Lung (tissue), 17 donors: ENCODE measurements at places on chromosomes 2 and 18. TPM values are rescaled to one million over a fixed set of nuclear protein-coding genes. Genes with fewer than 3 reads are reported as not detected.

TMEM178A gene
- 4.0 TPM for total RNA-seq

UGT1A4 gene
- total RNA-seq, result 0.21 TPM

SLC4A5 gene
- total RNA-seq, result 9.6 TPM

NTSR2 gene
- total RNA-seq, result not detected

DHRS9 gene
- total RNA-seq, result 6.5 TPM

KCNK3 gene
- 27.7 TPM for total RNA-seq

IL1R2 gene
- 7.3 TPM for total RNA-seq

PDCD1 gene
- total RNA-seq, result 0.97 TPM

ANKRD30B gene
- not detected for total RNA-seq

ABCG8 gene
- total RNA-seq, result not detected

SLC20A1 gene
- total RNA-seq, result 51.4 TPM

KDSR gene
- 62.1 TPM for total RNA-seq

PDE1A gene
- total RNA-seq, result 5.5 TPM

GRCh38 chr2:24403832-24404212 is 43.5 kb upstream of the ITSN2 start:
- peaks cover 8% of the 10 kb centered on the region for H3K4me1 ChIP-seq
- no peaks in the 10 kb centered on the region for H3K36me3 ChIP-seq
- H3K27me3 ChIP-seq, result no peaks in the 10 kb centered on the region
- H3K4me3 ChIP-seq, result no peak overlapping the region
- no peak overlapping the region for H3K27ac ChIP-seq
- DNase-seq, result no peak

- H3K27me3 ChIP-seq, result peaks cover 11% of the 10 kb centered on the region
- no peaks in the 10 kb centered on the region for H3K4me1 ChIP-seq
These were observed 1.8 kb downstream of the SLC5A7 start for GRCh38 chr2:107988108-107988507.

GRCh38 chr2:43559391-43560230 is 36.2 kb downstream of the THADA start:
- no peaks in the 10 kb centered on the region for H3K4me1 ChIP-seq
- H3K4me3 ChIP-seq, result no peak overlapping the region
- H3K27ac ChIP-seq, result no peak overlapping the region
- H3K27me3 ChIP-seq, result no peaks in the 10 kb centered on the region
- H3K36me3 ChIP-seq, result peaks cover 40% of the 10 kb centered on the region
- no peak for DNase-seq

DNA sequence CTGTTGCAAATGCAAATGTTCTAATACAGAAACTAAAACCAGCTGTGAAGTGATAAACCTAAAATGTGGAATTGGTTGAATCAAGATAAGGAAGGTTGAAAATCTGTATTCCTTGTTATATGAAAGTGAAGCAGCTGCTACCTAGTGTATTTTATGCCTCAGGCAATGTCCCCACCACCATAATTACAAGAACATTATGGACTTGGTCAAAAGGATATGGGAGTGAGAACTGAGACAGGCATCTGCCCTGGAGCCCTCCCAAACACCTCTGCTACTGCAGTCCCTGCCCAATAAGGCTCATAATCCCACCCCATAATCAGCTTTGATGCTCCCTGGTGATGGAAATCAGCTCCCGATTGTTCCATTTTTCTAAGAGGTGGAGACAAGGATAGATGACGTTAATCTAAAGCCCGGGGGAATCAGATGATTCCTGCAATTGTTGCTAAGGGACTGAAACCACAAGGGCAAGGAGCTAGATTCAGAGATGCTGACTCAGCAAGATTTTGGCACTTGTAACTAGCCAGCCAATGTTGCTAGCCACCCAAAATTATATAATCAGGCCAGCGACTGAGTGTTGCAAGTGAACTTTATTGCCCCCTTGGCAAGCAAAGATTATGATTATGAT is 69.5 kb downstream of the EVA1A start:
- no peaks in the 10 kb centered on the region for H3K36me3 ChIP-seq
- no peak overlapping the region for H3K4me3 ChIP-seq
- DNase-seq, result no peak
- no peak overlapping the region for H3K27ac ChIP-seq
- H3K27me3 ChIP-seq, result no peaks in the 10 kb centered on the region

- peaks cover 9% of the 10 kb centered on the region for H3K4me1 ChIP-seq
- H3K36me3 ChIP-seq, result no peaks in the 10 kb centered on the region
- H3K27ac ChIP-seq, result no peak overlapping the region
- no peak overlapping the region for H3K4me3 ChIP-seq
These were observed 23.4 kb downstream of the MTX2 start for GRCh38 chr2:176292608-176293007.

DNA sequence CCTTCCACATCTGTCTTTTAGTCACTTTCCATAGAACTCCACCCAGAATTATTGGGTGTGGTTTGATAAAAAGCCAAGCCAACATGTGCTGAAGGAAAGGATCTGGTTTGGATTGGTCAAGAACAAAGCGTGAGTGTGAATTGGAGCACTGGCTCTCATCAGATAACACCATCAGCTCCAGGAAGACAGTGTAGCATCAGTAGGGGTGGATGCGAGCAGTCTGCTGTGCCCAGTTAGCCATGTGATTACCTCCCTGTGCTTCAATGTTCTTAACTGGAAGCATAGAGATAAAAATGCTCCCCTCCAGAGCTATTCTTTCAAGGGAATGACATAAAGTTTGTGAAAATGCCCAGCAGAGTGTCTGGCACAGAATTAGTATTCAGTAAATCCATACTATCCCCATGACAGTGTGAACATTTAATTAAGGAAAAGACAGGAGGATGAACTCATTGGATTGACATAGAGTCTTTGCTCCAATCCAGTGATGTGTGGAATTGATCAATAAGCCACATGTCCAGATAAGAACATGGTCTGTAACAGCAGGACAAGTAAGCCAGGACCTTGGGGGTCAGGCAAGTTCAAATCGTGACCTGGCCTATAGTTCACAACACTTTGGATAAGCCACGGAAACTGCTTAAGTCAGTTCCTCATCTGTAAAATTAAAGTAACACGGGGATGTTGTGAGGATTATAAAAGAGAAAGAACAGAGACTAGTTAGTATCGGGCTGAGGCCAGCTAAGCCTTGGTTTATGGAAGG is 68.0 kb downstream of the FAM124B start:
- H3K27ac ChIP-seq, result no peak overlapping the region
- DNase-seq, result no peak
- H3K4me3 ChIP-seq, result no peak overlapping the region
- H3K36me3 ChIP-seq, result no peaks in the 10 kb centered on the region
- H3K4me1 ChIP-seq, result no peaks in the 10 kb centered on the region

DNA sequence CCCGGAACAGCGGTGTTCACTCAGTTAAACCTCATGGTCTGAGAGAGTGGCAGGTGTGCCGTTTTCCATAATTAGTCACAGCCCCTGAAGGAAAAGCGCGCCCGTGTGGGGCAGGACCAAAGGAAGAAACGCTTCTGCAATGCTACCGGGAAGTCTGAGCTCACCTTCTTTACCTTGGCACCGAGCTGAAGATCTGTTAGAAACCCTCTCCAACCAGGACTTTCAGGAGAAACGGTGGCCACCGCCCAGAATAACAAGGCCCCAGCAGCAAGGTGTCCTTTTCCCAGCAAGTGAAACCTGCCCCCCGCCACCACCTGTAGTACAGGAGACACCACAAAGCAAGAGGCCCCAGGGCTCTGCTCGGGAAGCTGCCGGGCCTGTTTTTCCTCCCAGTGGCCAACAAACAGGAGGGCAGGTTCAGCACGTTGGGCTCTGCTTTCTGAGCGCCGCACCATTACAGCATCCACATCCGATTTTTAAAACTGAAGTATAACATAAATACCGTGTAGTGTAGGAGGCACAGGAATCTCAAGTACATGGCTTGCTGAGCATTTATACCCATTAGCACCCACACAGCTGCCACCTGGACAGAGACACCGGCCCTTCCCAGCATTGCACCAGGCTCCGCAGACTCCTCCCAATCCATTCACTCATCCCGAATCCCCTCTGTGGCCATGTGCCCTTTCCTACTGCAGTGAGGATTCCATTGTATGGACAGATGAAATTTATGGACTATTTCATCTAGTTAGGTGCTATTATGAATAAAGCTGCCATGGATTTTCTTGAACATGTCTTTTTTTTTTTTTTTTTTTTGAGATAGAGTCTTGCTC is 121.8 kb upstream of the RIOK3 start:
- no peak overlapping the region for H3K4me3 ChIP-seq
- no peaks in the 10 kb centered on the region for H3K36me3 ChIP-seq
- peaks cover 14% of the 10 kb centered on the region for H3K4me1 ChIP-seq
- no peaks in the 10 kb centered on the region for H3K27me3 ChIP-seq
- DNase-seq, result peak; percentile 78

GRCh38 chr2:19550750-19551149 is 192.3 kb upstream of the OSR1 start:
- DNase-seq, result no peak
- H3K4me1 ChIP-seq, result no peaks in the 10 kb centered on the region

- no peak for DNase-seq
- no peaks in the 10 kb centered on the region for H3K27me3 ChIP-seq
- H3K36me3 ChIP-seq, result no peaks in the 10 kb centered on the region
- H3K27ac ChIP-seq, result peak overlapping the region; percentile 7
These were observed 455.9 kb upstream of the UBE2E3 start for GRCh38 chr2:180524499-180524898.

GRCh38 chr2:9484533-9484932 is 10.2 kb downstream of the IAH1 start:
- H3K36me3 ChIP-seq, result peaks cover 57% of the 10 kb centered on the region
- H3K4me3 ChIP-seq, result no peak overlapping the region
- DNase-seq, result no peak

DNA sequence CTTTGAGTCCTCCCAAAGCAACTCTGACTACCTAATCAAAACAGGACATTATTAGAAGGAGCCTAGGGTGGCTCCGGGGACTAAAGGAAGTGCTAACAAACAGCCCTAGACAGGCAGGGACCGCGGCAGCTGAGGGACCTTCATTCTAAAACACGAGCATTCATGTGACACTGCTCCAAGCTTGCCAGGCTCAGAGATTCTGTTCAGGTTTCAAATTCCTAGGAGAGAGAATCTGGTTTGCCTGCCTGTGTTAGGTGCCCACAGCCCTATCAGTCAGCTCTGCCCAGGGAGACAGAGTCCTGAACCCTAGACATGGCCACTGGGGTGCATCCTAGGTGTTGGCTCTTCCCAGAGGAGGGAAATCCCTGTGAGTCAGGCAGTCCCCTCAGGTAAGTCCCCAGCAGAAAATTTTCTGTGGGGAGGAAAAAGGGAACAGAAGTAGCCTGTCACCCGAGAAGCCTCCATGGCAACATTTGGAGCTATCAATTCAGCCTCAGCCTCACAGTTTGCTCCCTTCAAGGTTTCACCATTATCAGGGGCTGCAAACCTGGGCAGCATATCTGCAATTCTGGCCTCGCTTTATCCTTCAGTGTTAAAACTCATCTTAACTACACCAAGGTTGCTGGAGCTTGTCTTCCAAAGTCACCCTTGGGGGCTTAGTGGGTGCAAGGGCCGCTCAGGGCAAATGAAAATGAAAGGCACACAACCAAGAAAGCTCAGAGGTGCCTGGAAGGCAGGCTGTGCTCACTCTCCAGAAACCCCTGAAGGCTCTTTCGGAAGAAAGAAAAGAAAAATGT is 28.6 kb downstream of the PCBP1 start:
- H3K4me1 ChIP-seq, result no peaks in the 10 kb centered on the region
- no peak for DNase-seq
- no peak overlapping the region for H3K4me3 ChIP-seq
- H3K27ac ChIP-seq, result peak overlapping the region; percentile 66

- no peaks in the 10 kb centered on the region for H3K36me3 ChIP-seq
- H3K27me3 ChIP-seq, result peaks cover 23% of the 10 kb centered on the region
- peak overlapping the region; percentile 79 for H3K27ac ChIP-seq
- DNase-seq, result peak; percentile 84
- no peaks in the 10 kb centered on the region for H3K4me1 ChIP-seq
- peak overlapping the region; percentile 51 for H3K4me3 ChIP-seq
These were observed 86.5 kb upstream of the EPB41L3 start for GRCh38 chr18:5630057-5630899.

DNA sequence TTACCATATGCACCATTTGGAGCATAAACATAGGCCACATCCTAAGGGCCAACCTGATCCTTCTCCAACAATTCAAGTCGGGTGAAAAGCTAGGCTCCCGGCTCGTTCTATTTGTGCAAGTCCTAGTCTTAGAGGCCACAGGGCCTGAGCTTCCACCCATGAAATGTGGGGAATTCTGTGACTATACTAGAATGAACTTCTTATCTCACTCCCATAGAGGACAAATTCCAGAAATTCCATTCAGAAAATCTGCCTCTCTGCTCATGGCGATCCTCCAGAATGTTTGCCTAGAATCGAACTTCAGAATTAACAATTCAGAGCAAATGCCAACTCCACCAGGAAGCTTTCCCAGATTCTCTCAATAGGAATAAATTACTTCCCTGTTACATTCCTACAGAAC is 187.9 kb downstream of the BCL11A start:
- no peak overlapping the region for H3K27ac ChIP-seq
- no peaks in the 10 kb centered on the region for H3K4me1 ChIP-seq
- H3K36me3 ChIP-seq, result no peaks in the 10 kb centered on the region

DNA sequence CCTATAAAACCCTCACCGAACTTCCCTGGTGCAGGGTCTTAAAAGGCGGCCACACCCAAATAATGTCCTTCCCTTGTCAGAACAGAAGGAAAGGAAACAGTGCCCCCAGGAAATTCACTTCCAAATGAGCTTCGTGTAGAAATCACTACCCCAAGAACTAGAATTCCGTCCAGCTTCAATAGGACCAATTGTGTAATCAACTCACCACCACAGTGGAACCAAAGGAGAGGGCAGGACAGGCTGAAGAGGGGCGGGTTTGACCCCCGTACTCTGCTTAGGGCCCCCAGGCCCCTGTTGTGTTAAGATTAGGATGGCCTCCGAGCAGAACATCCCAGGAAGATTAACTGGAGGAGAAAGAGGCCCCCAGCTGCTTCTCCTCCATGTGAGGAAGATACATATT is 24.1 kb downstream of the GPR35 start:
- DNase-seq, result no peak
- H3K4me3 ChIP-seq, result no peak overlapping the region
- no peaks in the 10 kb centered on the region for H3K36me3 ChIP-seq
- peaks cover 8% of the 10 kb centered on the region for H3K27me3 ChIP-seq
- no peak overlapping the region for H3K27ac ChIP-seq
- no peaks in the 10 kb centered on the region for H3K4me1 ChIP-seq

- no peaks in the 10 kb centered on the region for H3K27me3 ChIP-seq
- no peak overlapping the region for H3K27ac ChIP-seq
- no peaks in the 10 kb centered on the region for H3K36me3 ChIP-seq
- no peaks in the 10 kb centered on the region for H3K4me1 ChIP-seq
These were observed 19.2 kb downstream of the PTGR3 start for GRCh38 chr18:75189696-75190095.

GRCh38 chr2:169438466-169439072 is 40.7 kb upstream of the BBS5 start:
- no peak overlapping the region for H3K4me3 ChIP-seq
- H3K27me3 ChIP-seq, result no peaks in the 10 kb centered on the region
- no peaks in the 10 kb centered on the region for H3K36me3 ChIP-seq
- no peaks in the 10 kb centered on the region for H3K4me1 ChIP-seq

DNA sequence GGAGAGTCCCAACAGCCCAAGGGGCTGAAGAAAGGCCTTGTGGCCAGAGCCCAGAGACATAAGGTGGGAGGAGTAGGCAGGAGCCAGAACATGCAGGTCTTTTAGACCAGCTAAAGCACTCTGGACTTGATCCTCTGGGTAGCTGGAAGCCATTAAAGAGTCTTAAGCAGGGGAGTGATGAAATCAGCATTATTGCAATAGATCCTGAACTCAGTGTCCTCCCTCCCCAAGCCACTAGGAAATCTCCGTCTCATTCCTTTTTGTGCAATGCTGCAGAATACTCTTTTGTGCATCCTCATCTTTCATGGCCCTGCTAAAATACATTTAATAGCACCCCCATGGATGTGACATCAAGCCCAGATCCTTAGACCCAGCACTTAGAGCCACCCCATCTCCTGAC is 58.6 kb upstream of the ZCCHC2 start:
- H3K4me1 ChIP-seq, result peaks cover 1% of the 10 kb centered on the region
- DNase-seq, result no peak
- no peaks in the 10 kb centered on the region for H3K27me3 ChIP-seq
- H3K27ac ChIP-seq, result no peak overlapping the region
